Muscle of leg (tissue), 16 donors: ENCODE measurements at places on chromosomes 1 and 21. TPM values are rescaled to one million over a fixed set of nuclear protein-coding genes. Genes with fewer than 3 reads are reported as not detected.
A peak's percentile ranks its signal among the peaks of the same experiment; 100 is the strongest.

DNA sequence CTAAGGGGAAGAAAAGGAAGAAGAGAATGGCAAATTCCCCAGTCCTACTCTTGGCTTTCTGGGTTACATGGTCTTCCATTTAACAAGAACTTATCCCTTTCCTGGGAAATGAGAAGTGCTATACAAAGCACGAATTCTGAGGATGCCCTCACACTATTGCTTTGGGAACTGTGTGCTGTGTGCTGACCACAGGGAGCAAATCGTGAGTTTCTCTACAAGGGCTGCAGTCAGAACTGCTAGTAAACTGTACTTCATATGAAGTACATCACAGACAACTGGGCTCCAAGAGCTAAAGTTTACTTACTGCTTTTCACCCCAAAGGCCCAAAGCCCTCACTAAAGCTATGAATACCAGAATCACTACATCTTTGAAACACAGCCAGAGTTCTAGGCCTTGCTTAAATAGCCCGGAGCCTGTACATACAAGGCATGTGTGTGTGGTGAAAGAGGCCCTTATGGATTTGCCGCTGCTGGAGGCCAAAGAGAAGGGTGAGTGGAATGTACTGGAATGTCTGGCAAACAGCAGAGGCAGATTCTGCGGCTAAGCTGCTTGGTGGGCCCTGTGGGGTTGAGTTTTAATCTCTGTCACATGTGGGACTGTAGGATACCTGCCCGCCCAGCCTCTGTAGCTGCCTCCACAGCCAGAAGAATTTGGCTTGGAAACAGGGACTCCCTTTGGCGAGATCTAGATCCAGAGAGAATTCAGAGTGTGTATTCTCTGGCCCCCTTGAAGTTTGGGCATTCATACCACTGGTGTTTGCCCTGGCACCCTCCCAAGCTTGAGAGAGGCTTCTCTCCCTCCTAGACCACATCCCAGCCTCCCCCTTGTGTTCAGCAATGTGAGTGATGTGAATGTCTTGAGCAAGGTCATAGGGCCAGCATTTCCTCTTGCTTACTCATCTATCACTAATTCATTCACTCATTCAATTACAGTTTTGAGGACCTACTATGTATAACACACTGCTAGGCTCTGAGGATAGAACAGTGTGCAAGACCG lies 21.9 kb upstream of the TRIM67 start:
- DNase-seq: peak; percentile 61

DNA sequence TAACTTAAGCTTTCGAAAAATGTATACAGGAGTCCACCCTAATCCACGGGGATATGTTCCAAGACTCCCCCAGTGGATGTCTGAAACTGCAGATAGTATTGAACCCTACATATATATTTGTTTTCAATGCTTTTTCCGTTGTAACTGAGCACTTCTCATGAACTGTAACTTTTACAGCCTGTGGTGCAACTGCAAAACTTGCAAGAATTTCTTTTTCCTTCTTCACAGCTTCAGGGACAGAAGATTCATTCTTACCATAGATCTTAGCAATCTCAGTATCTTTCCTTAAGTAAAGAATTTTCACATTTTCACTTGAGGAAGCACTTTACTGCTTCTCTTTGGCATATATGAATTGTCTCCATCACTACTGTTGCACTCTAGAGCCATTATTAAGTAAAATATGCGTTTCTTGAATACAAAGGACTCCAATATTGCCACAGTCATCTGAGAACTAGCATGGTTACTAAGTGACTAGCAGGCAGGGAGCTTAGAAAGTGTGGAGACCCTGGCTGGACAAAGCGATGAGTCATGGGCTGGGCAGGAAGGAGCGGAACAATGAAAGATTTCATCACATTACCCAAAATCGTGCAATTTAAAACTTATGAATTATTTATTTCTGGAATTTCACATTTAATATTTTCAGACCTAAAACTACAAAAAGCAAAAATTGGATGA lies 14.1 kb downstream of the DPYD start:
- DNase-seq: peak; percentile 29

DNA sequence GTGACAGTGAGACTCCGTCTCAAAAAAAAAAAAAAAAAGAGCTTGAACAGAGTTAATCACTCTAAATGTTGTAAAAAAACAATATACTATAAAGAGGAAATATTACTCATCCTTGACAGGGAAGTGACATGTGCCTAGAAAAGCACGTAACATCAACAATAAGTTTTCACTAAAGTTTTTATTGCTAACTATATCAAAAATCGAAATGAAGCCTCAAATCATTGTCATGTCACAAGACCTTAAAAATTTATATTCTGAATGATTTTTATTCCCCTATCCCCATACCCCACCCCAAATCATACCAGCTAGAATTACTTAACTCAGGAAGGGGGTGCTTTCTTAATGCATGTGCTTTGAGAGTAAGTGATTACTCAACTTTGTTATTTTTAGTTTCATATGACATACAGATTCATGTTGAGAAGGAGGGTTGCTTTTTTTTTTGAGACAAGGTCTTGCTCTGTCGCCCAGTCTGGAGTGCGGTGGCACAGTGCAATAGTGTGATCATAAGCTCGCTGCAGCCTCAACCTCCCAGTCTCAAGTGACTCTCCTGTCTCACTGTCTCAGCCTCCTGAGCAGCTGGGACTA lies 53.6 kb upstream of the MUTYH start:
- DNase-seq: peak; percentile 16

GRCh38 chr1:44621841-44622286 lies 52.4 kb downstream of the TMEM53 start:
- DNase-seq: no peak

The BATF3 gene
- 1.8 TPM for polyA plus RNA-seq

The RNU1-2 gene
- not detected for polyA plus RNA-seq

The TEDDM1 gene
- not detected for polyA plus RNA-seq

- DNase-seq: no peak
These were observed 5.1 kb upstream of the MED18 start for GRCh38 chr1:28323720-28324119.

GRCh38 chr1:244444854-244445253 lies 6.9 kb downstream of the ADSS2 start:
- no peak for DNase-seq

GRCh38 chr21:33412832-33413519 lies 9.8 kb downstream of the IFNGR2 start:
- DNase-seq: no peak

DNA sequence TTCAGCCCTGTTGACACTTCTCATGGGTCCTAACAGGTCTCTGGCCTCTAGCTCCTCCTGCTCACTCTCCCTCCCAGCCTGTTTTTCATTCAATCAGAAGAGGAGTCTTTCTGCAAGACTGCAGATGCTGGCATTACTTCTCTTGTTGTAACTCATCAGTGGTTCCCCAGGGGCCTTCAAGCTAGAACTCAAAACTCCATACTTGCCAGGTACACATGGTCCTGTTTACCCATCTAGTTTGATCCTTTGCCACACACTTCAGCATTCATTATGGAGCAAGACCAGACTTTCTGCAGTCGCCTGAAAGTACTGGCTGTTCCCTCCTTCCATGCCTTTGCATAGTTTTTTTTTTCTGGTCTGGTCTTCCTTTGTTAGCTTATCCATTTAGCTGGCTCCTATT lies 47.9 kb downstream of the SERBP1 start:
- DNase-seq: no peak

- DNase-seq: no peak
These were observed 13.7 kb upstream of the PIGC start for GRCh38 chr1:172457479-172458130.

GRCh38 chr1:28380394-28380793 lies 10.9 kb downstream of the PHACTR4 start:
- no peak for DNase-seq

- peak; percentile 60 for DNase-seq
These were observed 86.5 kb downstream of the LACTBL1 start for GRCh38 chr1:22886211-22886610.

DNA sequence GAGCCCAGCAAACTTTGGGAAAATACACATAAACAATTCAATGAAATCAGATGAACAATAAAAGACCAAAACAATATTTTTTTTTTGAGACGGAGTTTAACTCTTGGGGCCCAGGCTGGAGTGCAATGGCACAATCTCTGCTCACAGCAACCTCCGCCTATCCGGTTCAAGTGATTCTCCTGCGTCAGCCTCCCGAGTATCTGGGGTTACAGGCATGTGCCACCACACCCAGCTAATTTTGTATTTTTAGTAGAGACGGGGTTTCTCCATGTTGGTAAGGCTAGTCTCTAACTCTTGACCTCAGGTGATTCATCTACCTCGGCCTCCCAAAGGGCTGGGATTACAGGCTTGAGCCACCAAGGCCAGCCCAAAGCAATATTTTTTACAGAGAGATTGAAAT lies 1588.5 kb downstream of the BRINP3 start:
- DNase-seq: no peak

The NHLH1 gene
- polyA plus RNA-seq: 0.72 TPM
